ENCODE measurements at places on chromosomes 16 and 17.

DNA sequence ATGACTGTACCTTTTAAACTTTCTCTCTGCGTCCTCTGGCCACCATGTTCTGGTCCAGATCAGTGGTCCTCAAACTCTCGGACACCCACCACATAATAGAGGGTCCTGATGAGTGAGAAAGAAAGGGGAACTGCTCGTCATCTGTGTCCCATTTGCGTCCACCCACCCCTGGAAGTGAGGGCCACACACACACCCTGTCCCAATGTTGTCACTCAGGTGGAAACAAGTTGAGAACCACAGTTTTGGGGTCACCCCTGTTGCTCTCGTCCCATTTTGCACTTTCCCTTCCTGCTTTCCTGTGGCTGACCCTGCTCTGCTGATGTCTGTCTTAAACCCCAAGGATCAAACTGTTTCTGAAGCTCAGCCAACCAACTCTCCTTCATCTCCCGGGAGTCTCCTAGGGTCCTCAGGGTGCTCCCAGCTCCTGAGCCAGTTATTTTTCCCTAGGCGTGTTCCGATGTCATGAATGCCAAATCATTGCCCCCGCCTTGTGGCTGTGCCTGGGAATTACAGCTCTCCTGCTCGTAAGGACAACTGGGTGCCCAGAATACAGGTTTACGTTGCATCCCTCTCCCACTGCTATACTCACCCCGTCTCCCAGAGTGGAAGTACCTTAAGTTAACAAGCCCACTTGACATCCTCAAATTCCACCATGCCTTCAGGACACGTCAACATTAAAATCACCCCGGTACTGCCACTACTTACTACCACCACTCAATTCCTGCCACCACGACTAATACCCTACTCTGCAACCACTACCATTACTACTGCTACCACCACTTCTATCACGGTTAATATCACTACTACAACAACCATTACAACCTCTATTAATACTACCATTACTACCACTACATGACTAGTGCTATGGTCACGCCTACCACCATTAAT lies 26.0 kb upstream of the HNF1B start:
- DNase-seq: no peak

- no peak for DNase-seq
Measured at GRCh38 chr17:78249818-78250806, 18.7 kb downstream of the TMEM235 start.

DNA sequence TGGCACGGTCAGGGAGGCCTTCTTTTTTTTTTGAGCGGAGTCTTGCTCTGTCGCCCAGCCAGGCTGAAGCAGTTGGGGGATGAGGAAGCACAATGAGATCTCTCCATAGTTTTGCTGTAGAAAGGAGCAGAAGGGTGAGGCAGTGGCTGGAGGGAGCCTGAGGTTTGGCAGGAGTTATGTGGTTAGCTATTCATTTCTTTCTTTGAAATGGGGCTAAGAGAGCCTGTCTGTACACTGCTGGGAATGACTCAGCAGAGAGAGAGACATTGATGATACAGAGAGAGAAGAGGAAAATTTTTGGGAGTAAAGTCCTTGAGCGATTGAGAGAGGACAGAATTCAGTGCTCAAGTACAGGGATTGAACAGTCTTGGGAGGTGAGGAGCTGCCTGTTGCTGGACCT lies 22.1 kb downstream of the NOS2 start:
- DNase-seq: no peak

GRCh38 chr17:57215317-57215716 lies 41.0 kb upstream of the MSI2 start:
- DNase-seq: no peak

GRCh38 chr17:37713624-37714023 lies 31.2 kb downstream of the HNF1B start:
- DNase-seq: no peak

- DNase-seq: no peak
Measured at GRCh38 chr16:7722761-7723160, 390.1 kb downstream of the RBFOX1 start.

DNA sequence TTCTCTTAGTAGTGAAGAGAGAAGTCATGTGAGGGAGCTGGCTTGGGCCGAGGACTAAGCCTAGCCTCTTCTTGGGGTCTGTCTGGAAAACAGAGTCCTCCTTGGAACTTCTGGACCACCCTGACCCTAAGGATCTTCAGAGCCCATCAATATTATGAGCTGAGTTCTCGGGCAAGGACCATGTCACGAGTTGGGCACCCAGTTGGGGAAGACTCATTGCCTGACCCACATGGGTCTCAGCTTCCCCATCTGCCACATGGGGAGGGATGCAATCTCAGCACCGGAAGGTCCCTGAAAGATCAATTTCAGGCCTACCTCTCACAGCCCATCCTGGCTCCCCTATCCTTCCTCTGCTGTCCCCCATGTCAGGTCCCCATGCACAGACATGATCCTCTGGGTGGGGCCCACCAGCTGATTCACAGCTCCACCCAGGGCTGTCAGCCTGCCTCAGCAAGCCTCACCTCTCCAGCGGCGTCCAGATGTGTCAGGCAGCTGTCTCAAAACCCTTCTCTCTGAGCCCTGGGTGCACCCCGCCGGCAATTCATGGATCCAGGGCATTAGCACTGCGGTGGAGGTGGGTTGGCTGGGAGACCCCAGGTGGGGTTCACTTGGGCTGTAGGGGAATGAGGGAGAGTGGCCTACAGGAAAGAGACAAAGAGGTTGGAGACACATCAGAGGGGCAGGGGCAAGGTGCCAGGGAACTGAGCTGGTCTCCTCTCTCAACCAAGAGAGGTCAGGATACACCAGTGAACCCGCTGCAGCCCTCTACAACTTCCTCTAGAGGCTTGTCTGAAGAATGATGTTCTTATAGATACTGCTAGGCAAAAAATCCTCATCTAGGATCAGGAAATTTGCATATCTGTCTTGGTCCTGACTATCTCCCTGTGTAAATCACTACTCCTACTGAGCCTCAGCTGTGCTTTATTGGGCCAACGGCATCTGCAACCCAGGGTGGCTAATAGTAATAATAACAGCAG lies 1.8 kb downstream of the NLRP1 start:
- DNase-seq: no peak

- DNase-seq: no peak
Measured at GRCh38 chr16:12976496-12976895, 75.1 kb downstream of the SHISA9 start.

GRCh38 chr16:24667244-24667764 lies 62.1 kb upstream of the TNRC6A start:
- DNase-seq: no peak

DNA sequence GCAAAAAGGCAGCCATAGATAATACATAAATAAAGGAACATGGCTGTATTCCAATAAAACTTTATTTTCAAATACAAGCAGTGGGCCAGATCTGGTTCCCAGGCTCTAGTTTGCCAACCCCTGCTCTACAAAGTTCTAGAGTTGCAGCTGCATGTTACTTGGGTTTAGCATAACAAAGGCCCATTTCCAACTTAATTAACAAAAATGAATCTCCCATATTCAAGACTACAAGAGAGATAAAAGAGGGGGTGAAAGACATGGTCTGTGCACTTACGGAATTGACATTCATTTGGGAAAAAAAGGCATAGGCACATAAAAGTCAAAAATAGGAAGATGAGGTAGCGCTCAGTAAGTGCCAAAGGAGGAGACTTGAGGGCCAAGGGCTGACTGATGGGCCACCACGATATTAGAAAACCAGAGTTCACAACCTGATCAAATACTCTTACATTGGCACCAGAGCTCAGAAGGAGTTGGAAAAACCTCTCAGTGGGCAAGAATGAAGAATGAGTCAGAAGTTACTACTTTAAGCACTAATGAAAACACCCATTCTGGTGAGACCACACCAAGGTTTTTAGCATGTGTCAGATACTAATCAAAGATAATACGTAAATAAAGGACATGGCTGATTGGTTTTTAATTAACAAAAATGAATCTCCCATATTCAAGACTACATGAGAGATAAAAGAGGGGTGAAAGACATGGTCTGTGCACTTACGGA lies 164.0 kb downstream of the VPS53 start:
- DNase-seq: no peak

GRCh38 chr17:76544546-76545365 lies 4.9 kb downstream of the PRCD start:
- no peak for DNase-seq

GRCh38 chr17:43536236-43536992 lies 9.7 kb downstream of the ETV4 start:
- DNase-seq: no peak

- no peak for DNase-seq
Measured at GRCh38 chr17:57372156-57372555, 115.8 kb downstream of the MSI2 start.

DNA sequence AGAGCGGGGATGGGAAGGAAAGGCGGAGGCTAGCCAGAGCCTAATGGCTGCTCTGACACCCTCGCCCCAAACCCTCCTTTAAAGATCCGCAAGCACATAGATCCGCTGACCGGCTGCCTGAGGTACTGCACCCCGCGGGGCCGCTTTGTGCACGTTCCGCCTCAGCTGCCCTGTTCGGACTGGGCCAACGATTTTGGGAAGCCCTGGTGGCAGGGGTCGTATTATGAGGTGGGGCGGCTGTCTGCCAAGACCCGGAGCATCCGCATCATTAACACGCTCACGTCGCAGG lies 663 bp downstream of the CYB5D1 start:
- peak; percentile 56 for DNase-seq

GRCh38 chr17:65627891-65628643 lies 66.6 kb upstream of the AXIN2 start:
- DNase-seq: no peak

- DNase-seq: no peak
Measured at GRCh38 chr16:8644211-8645140, 23.0 kb downstream of the METTL22 start.
